Transverse colon (tissue), 4 donors: ENCODE measurements at places on chromosomes 1 and 21.

DNA sequence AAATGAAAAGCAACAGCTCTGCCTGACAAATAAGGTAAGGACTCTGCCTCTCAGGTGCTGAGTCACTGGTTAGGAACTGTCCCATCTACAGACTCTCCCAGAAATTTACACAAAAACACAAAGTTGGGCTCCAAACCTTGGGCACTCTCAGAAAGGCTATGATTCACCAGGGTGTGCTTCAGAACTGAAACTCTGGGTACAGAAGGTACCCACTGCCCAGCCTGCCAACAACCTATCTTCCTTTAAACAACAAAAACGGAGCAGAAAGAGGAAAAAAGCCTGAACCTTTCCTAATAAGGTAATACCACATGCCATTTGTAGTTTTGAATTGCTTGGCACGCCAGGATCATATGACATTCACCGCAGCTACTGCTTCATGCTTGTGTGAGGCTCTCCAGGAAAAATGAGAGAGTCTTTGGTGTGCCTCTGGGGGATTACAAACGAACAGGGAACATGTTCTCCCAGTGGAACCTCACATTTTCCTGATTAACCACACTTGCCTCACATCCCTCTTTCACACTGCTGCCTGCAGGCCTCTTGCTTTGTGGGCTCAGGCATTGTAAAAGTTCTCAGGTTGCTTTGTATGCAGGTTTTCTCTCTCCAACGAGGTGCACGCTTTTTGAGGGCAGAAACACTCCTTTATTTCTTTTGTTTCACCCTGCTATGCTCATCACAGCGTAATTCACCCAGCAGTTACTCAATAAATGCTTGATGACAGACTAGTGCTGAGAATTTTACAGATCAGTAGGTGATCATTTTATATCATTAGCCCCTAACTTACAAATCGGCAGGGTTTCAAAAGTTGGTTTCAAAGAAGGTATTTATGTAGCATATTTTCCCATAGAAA lies 65.1 kb downstream of the GADD45A start:
- DNase-seq, result no peak

GRCh38 chr1:151802372-151802771 lies 2.8 kb downstream of the LINGO4 start:
- no peak for DNase-seq

- no peak for DNase-seq
Observed at GRCh38 chr1:96596226-96596922, 125.2 kb upstream of the PTBP2 start.

DNA sequence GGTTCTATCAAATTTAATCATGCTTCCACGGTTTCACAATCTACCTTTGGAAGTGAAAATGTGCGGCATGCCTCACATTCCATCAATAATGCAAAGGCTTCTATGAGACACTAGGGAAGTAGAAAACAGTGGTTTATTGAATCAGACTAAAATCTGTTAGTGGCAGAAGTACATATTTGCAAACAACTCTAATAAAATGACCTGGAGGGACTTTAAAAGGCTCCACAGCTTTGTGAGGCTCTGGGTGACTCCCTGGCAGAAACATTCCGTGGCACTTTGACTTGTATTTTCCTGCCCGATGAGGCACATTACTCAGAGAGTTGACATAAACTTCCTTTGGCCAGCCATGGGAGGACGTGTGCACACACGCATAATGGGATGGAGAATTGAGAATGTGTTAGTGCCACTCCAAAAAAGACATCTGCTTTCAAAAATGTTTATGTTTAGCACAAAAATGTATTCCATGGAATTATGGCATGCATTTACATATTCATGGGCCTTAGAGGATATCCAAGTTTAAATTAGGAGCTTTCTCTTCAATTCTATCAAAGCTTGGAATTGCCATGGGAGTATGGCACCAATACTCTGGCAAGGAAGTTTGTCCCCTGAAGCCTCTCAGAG lies 60.0 kb upstream of the SSX2IP start:
- no peak for DNase-seq

DNA sequence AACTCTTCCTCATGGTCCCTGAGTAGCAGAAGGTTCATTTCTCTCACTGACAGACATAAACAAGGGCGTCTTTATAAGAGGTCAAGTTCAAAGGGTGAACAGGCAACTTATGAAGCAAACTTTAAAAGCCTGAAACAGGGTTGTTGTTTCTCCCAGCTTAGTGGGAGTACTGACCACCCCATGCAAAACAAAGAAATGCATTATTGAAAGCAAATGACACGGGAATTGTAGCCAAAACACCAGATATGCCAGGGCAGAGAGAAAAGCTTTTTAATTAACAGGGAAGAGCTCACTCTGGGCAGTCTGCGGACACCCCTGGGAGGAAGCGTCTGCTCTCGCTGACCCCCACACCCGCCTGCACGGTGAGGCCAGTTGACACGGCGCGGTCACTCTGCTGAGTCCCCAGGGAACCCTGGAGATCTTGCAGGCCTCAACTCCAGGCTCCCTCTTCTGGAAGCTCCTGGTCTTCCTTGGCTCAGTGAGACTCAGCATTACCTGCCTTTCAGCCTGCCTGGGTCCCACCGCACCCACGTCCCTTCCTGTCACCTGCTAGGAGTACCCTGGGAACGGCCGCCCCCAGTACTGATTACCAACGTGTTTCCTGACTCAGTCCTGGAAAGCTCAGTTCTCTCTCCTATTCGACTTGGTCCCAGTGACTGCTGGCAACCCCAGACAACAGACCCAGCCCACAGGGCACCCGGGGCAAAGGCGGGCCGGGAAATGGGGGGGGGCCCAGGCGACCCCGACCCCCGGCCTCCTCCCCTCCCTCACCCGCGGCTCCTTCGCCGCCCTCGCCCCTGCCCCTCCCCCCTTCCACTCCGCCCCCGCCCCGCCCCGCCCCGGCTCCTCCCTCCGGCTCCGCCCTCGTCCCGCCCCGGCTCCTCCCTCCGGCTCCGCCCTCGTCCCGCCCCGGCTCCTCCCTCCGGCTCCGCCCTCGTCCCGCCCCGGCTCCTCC lies 972 bp downstream of the CFAP410 start:
- DNase-seq, result peak; percentile 70

DNA sequence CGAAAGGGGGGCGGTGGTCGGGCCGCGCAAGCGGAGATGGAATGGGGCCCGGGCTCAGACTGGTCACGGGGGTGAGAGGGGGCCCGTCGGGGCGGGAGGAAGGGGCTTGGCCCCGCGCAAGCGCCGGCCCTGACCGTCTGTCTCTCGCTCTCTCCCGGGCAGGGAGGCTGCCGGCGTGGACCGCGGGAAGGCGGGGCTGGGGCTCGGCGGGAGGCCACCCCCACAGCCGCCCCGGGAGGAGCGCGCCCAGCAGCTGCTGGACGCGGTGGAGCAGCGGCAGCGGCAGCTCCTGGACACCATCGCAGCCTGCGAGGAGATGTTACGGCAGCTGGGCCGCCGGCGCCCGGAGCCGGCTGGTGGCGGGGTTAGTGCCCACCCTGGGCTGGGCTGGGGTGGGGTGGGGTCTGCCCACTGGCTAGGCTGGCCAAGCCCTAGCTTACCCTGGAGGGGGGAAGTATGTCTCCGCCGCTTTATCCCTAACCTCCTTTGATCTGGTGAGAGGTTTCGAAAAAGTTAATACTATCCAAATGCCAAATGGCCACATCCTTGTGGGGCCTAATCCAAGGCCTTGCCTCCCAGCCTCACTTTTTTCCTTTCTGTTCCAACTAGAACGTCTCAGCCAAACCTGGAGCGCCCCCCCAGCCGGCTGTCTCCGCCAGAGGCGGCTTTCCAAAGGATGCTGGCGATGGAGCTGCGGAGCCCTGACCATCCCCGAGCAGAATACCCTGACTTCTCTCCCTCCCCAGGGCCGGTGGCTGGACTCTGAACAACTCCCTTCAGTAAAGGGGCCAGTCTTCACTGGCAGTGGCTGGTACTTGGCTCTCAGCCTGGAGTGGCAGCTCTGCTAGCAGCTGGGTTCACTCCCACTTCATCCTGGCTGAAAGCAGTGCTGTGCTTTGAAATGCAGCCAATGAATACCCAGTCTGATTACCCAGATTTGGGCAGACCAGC lies 636 bp upstream of the YRDC start:
- peak; percentile 79 for DNase-seq

GRCh38 chr1:95086949-95087533 lies 14.3 kb upstream of the ALG14 start:
- no peak for DNase-seq

GRCh38 chr1:41957568-41957967 lies 38.8 kb upstream of the HIVEP3 start:
- no peak for DNase-seq

GRCh38 chr1:182111496-182111895 lies 50.0 kb upstream of the ZNF648 start:
- peak; percentile 48 for DNase-seq

GRCh38 chr1:65558215-65558614 lies 137.7 kb downstream of the LEPR start:
- no peak for DNase-seq

DNA sequence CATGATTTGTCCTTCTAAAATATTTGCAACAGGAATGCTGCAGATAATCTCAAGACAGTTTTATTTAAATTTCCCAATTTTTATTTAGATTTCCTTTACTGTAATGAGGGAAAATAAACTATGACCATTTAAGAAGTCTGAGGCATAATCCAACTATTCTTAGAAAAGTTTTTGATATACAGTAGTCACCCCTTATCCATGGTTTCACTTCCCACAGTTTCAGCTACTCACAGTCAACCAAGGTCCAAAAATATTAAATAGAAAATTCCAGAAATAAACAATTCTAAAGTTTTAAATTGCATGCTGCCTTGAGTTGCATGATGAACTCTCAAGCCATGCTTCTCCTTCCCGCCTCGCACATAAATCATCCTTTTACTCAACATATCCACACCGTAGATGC lies 33.3 kb downstream of the TOR3A start:
- no peak for DNase-seq

- no peak for DNase-seq
Observed at GRCh38 chr1:109799445-109799844, 35.7 kb upstream of the EPS8L3 start.
